Aorta (tissue), 5 donors: ENCODE measurements at places on chromosomes 4 and X. TPM values are rescaled to one million over a fixed set of nuclear protein-coding genes. Genes with fewer than 3 reads are reported as not detected.
A peak's percentile ranks its signal among the peaks of the same experiment; 100 is the strongest.

DNA sequence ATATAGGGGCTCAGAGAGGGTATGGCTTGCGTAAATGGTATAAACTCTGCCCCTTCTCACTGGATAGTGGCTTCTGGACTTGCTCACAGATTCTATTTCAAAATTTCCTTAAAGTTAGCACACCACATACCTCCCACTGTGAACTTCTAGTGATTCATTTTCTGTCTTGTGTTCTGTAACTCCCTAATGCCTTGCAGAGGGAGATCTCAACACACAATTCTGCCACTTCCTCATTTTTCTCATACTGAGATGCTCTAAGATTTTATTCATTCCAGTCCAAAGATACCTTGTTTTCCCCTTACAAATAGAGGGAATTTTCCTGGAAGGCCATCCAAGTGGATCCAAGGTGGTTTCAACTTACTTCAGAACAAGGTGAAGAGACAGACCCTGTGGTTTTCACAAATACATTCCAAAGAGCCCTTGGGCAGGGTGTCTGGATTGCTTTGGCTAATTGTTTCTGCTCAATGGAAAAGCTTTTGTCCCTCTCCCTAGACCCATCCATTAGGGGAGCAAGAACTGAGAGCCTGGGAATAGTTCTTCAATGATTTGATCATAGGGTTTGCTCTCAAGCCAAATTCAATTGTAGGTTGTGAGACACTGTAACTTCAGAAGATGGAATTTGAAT, 52.1 kb upstream of the CAPN6 start:
- no peaks in the 10 kb centered on the region for H3K27me3 ChIP-seq
- H3K27ac ChIP-seq, result no peak overlapping the region
- H3K4me3 ChIP-seq, result no peak overlapping the region
- DNase-seq, result no peak

- H3K27ac ChIP-seq, result no peak overlapping the region
- H3K36me3 ChIP-seq, result no peaks in the 10 kb centered on the region
- H3K4me1 ChIP-seq, result no peaks in the 10 kb centered on the region
- no peaks in the 10 kb centered on the region for H3K27me3 ChIP-seq
These were observed 24.3 kb upstream of the TEX13C start for GRCh38 chrX:125295337-125295736.

The MTCP1 gene
- 20.8 TPM for total RNA-seq

DNA sequence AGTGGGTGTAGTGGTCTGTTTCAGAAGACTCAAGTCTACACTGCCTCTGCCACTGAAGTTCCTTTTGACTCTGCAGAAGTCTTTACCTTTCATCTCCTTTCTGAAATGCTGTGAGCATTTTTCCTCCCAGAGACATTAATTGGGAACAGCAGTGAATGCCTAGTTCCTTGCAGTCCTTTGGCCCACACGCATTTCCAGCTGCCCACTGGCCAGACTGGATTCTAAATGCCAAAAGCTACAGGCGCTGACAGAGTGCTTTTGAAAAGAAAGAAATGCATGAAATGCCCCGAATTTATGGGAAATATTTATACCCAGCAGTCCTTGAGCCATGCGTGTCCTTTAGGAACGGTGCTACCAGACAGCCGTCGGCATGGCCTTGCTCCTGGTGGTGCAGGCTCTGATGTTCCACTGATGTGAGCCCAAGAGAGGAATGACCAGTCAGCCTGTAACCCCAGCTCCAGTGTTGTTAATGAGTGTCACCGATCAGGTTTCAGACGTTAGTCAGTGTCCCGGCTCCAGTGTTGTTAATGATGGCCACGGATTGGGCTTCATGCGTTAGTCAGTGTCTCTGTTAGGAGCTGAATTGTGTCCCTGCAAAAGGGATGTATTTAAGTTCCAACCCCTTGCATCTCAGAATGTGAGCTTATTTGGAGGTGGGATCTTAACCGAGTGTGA, 132.6 kb downstream of the TBL1X start:
- H3K27ac ChIP-seq, result no peak overlapping the region
- no peak overlapping the region for H3K4me3 ChIP-seq
- peaks cover 2% of the 10 kb centered on the region for H3K4me1 ChIP-seq
- no peak for DNase-seq

GRCh38 chr4:151166636-151167035, 67.2 kb downstream of the RPS3A start:
- no peaks in the 10 kb centered on the region for H3K27me3 ChIP-seq
- no peak overlapping the region for H3K27ac ChIP-seq
- DNase-seq, result no peak
- H3K4me1 ChIP-seq, result no peaks in the 10 kb centered on the region
- H3K36me3 ChIP-seq, result peaks cover 4% of the 10 kb centered on the region

The GLRB gene
- 6.3 TPM for total RNA-seq

DNA sequence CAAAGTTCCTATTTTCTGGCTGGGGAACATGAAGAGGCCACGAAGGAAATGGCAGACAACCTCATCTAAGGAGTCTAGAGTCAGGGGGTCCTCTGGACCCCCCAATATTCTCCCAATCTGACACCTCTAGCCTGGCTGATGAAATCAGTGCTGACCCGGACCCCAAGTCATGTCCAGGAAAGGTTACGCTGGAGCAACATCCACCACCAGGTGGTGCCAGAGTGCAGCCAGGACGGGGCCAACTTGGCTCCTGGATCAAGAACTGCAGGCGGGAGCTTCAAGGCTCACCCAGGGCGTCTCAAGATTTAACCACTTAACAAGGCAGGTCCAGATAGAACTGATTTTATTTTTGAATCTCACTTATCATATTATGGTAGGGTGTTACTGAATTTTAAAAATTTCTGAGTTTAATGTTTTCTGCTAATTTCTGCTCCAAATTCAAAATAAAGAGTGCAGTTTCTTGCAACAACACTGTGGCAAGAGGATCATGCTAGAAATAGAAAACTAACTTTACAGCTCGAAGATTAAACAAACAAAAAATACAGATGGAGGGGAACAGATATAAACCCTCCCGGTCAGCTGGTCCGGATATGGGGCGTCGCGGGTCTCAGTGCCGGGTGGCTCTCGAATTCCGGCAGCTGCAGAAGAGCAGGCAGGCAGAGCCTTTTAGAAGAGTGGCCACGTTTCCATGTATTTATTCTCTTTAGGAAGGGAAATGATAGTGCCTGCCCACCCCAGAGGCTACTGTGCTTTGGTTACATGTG, 135.5 kb downstream of the AFAP1 start:
- no peaks in the 10 kb centered on the region for H3K27me3 ChIP-seq
- peaks cover 3% of the 10 kb centered on the region for H3K4me1 ChIP-seq
- DNase-seq, result peak; percentile 96
- H3K4me3 ChIP-seq, result no peak overlapping the region

- no peak within 1 kb of the TSS for H3K27ac ChIP-seq
- DNase-seq, result no peak
- H3K27me3 ChIP-seq, result peaks cover 1% of the 10 kb centered on the region
- no peaks in the 10 kb centered on the region for H3K4me1 ChIP-seq
- no peak within 1 kb of the TSS for H3K4me3 ChIP-seq
- H3K36me3 ChIP-seq, result no peaks in the 10 kb centered on the region
These were observed at the start of gene GDPD2 for GRCh38 chrX:70422851-70423341. Gene GDPD2 (plus strand): TSS chrX:70423314. CDS start chrX:70424985, 1,671 bp downstream.

DNA sequence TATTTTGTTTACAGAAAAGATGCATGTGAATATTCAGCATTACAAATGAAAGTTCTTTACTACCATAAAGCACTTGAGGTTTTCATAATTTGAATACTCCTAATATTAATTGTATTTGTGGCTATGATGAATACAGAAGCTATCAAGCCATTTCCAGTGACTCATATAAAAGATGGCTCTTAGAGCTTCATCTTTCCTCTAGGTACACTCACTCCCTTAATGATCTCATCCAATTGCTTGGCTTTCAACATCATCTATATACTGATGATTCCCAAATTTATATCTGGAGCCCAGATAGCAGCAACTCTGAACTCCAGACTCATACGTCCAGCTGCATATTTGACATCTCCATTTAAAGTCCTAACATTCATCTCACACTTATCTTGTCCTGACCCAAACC, 183.4 kb upstream of the FAM241A start:
- H3K27me3 ChIP-seq, result no peaks in the 10 kb centered on the region
- no peaks in the 10 kb centered on the region for H3K36me3 ChIP-seq
- no peak for DNase-seq
- H3K4me1 ChIP-seq, result no peaks in the 10 kb centered on the region
- no peak overlapping the region for H3K27ac ChIP-seq

The TRIM60 gene
- total RNA-seq, result not detected

The TLR8 gene
- 7.0 TPM for total RNA-seq

The SPANXN3 gene
- not detected for total RNA-seq

The GATB gene
- 9.1 TPM for total RNA-seq

The SH2D1A gene
- total RNA-seq, result 0.62 TPM

- H3K4me3 ChIP-seq, result no peak overlapping the region
- H3K27ac ChIP-seq, result no peak overlapping the region
- DNase-seq, result no peak
- no peaks in the 10 kb centered on the region for H3K4me1 ChIP-seq
- no peaks in the 10 kb centered on the region for H3K36me3 ChIP-seq
These were observed 21.5 kb downstream of the HAND2 start for GRCh38 chr4:173508386-173509035.

DNA sequence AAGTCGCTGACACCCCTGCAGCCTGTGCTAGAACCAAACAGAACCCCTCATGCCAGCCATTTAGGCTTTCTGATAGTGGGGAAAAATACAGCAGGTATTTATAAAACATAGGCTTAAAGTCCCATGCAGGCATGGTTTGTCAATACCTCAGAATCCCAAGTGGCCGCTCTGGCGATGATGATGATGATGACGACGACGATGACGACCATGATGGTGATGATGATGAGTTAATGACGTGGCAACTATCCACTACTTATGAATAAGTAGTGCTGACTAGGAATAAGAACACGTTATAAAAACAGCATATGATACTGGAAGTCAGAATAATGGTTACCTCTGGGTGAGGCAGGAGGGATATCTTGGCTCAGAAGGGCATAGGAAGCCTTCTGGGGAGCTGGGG, 18.0 kb downstream of the CCDC149 start:
- H3K4me1 ChIP-seq, result no peaks in the 10 kb centered on the region
- DNase-seq, result no peak
- no peak overlapping the region for H3K27ac ChIP-seq

GRCh38 chr4:2792711-2793585, at the start of gene SH3BP2:
Gene SH3BP2 (plus strand): TSS chr4:2793085. CDS start chr4:2820618, 27,533 bp downstream.
- H3K27ac ChIP-seq, result no peak within 1 kb of the TSS
- peak; percentile 89 for DNase-seq
- H3K27me3 ChIP-seq, result no peaks in the 10 kb centered on the region
- no peak within 1 kb of the TSS for H3K4me3 ChIP-seq

The VCX2 gene
- total RNA-seq, result not detected

The FGF5 gene
- not detected for total RNA-seq

DNA sequence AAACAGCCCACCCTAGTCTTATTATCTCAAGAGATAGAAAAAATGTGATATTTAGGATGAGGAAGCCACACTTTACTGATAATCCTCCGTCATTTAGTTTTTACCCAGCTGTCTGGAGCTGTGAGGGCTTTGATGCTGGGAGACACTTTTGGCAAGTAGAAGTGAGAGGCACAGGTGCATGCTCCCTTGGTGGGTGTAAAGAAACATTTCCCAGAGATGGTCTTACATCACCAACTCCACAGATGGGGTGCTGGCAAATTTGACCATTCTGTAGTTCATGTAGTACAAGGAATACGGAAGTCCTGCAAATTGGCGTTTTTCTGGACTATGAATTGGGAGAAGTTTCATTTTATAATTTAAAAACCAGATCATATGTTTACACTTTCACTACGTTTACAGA, 28.5 kb downstream of the TRIM61 start:
- no peak overlapping the region for H3K4me3 ChIP-seq
- no peaks in the 10 kb centered on the region for H3K36me3 ChIP-seq
- H3K4me1 ChIP-seq, result no peaks in the 10 kb centered on the region
- H3K27me3 ChIP-seq, result no peaks in the 10 kb centered on the region

The PDLIM3 gene
- 411 TPM for total RNA-seq

GRCh38 chrX:1355131-1356046, 18.8 kb downstream of the IL3RA start:
- H3K4me1 ChIP-seq, result no peaks in the 10 kb centered on the region
- H3K4me3 ChIP-seq, result no peak overlapping the region
- no peaks in the 10 kb centered on the region for H3K27me3 ChIP-seq
- no peak overlapping the region for H3K27ac ChIP-seq

DNA sequence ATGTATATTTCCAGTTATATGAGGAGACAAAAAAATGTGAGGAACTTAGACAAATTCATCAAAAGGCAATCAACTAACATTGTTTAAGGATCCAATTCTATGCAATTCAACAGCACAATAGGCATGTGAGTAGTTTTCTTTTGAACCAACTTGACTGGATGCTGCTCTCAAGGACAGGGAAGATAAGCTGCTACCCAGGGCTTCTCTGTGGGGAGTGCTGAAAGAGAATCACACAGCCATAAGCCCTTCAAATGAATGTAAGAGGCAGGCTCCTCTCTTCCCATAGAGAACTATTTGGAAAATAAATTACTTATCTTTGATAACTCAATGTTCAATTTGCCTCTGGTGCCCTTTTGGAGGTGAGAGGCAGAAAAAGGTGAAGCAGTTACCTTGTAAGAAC, 1413.6 kb downstream of the PCDH7 start:
- no peaks in the 10 kb centered on the region for H3K36me3 ChIP-seq
- H3K4me1 ChIP-seq, result no peaks in the 10 kb centered on the region
- H3K27me3 ChIP-seq, result no peaks in the 10 kb centered on the region
- no peak overlapping the region for H3K27ac ChIP-seq
- H3K4me3 ChIP-seq, result no peak overlapping the region
- DNase-seq, result no peak

The CT45A3 gene
- not detected for total RNA-seq

DNA sequence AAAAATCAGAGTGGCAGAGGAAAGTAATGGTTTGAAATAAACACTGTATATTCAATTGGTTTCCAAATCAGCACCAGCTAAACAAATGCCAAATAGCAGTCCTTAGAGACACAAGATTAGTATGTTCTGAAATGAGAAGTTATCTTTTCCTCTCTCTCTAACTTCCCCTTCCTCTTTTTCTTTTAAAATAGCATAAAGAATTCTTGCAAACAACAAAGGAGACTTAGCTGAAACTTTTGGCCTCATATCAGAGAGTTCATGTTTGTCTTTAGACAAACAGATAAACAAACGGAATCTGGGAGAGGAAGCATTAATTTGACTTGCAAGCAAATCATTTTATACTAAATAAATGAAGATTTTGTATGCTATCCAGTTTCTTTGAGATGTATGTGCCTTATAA, 399.0 kb downstream of the GBA3 start:
- no peaks in the 10 kb centered on the region for H3K36me3 ChIP-seq
- no peaks in the 10 kb centered on the region for H3K4me1 ChIP-seq
- no peak overlapping the region for H3K4me3 ChIP-seq

The IL2RG gene
- 4.4 TPM for total RNA-seq

DNA sequence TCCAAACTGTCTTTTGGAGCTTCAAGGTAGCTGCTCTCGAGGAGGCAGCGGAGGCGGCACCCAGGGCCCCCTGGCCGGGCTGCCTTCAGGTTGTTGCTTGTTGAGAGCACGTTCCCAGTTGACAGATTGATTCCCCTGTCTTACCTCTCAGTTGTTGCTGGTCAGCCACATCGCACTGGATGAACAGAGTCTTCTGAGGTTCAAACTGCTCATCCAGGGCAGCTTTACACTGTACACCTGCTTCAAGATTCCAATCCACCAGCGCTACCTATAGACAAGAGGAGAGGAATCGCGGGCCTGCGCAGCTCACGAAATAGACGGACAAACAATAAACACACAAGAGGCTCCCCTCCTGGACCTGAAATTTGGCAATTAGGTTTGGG, 497 bp downstream of the HPGD start:
- H3K36me3 ChIP-seq, result no peaks in the 10 kb centered on the region
- DNase-seq, result peak; percentile 63
- H3K4me3 ChIP-seq, result peak overlapping the region; percentile 61
- no peaks in the 10 kb centered on the region for H3K4me1 ChIP-seq
- no peaks in the 10 kb centered on the region for H3K27me3 ChIP-seq

GRCh38 chr4:41485041-41485440, 52.9 kb upstream of the LIMCH1 start:
- H3K4me1 ChIP-seq, result no peaks in the 10 kb centered on the region
- no peak overlapping the region for H3K27ac ChIP-seq
- H3K36me3 ChIP-seq, result no peaks in the 10 kb centered on the region
- no peak overlapping the region for H3K4me3 ChIP-seq
